OCI-M1 (cell line): ENCODE measurements at places on chromosomes 1 and 21.
A peak's percentile ranks its signal among the peaks of the same experiment; 100 is the strongest.

- DNase-seq: peak; percentile 66
These were observed 205.7 kb upstream of the SAMSN1 start for GRCh38 chr21:14751602-14752344.

DNA sequence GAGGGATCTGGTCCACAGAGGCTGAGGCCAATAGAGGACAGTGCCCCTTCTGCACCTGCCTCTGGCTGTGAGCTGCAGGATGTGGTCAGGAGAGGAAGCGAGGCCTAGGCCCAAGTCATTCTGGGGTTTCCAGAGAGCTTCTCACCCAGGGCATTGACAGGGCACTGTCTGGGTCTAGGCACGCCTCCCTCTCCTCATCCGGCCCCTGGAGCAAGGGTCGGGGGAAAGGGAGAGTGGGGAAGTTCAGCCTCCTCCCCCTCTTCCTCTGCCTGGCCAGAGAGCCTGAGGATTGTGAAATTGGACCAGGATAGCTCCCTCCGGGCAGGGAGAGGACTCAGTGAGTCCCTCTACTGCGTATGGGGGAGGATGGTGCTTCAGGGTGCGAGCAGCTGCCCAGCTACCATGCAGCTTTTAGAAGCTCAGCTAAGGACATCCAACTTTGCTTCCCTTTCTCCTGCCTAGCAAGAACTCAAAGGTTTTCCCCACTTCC lies 6.3 kb upstream of the INAVA start:
- DNase-seq: no peak

- DNase-seq: no peak
These were observed 561.8 kb downstream of the KIF26B start for GRCh38 chr1:245716561-245716960.

DNA sequence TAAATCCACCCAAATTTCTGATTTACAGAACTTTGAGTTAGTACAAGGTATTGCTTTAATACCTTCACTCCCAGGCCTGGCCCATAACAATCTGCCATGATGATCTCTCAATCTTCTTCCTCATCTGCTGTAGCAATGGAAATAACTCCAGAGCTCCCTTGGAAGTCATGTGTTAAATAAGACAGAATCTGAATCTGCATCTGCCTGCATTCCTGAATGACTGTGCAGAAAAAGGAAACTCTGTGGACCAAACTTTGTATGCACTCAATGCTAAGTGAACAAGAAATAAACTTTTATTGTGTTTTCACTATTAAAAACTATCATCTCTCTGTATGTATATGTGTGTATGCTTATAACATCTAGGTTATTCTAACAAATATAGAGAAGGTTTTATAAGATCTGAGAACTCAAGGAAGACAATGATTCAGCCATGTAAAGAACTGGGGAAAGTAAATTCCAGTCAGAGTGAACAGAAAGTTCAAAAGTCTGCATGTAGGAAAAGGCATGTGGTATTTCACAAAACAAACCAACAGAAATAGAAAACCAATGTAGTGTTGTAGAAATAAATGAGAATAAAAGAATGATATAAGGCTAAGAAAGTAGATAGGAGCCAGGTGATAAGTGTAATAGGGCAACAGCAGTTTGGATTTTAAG lies 390.2 kb downstream of the USH2A start:
- no peak for DNase-seq

DNA sequence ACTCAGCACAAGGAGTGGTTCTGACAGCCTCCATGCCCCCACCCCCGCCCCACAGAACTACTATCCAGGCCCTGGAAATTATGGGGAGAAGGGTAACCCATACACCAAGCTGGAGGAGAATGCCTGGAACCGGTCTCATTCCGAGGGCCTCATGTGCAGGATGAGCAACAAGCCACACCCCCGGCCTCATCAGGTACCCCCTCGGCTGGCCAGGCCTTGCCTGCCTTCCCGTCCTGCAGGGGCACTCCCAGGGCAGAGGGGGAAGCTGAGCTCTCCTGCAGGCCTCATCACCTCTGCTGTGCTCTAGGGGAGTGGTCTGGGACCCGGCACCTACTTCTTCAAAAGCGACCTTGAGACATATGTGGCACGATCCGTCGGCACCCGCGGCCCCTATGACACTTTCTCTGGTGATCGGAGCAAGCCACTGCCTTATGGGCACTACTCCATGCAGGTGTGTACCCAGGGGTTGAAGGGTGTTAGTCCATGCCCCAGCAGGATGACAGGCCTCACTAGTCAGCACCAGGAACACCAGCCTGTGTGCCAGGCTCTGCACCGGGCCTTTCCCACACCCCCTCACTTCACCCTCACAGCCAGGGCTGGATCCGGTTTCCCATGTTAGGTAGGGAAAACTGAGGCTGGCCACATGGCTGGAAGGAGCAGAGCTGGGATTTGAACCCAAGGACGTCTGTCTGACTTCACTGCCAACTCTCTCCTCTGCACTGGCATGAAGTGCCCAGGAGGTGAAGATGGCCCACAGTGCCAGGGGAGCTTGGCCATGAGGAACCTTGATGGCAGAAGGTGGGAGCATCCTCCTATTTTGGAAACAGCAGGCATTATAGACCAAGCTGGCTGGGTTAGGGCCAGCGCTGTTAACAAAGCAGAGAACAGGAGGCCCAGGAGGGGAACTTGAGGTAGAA lies 10.9 kb upstream of the TTC22 start:
- DNase-seq: no peak

DNA sequence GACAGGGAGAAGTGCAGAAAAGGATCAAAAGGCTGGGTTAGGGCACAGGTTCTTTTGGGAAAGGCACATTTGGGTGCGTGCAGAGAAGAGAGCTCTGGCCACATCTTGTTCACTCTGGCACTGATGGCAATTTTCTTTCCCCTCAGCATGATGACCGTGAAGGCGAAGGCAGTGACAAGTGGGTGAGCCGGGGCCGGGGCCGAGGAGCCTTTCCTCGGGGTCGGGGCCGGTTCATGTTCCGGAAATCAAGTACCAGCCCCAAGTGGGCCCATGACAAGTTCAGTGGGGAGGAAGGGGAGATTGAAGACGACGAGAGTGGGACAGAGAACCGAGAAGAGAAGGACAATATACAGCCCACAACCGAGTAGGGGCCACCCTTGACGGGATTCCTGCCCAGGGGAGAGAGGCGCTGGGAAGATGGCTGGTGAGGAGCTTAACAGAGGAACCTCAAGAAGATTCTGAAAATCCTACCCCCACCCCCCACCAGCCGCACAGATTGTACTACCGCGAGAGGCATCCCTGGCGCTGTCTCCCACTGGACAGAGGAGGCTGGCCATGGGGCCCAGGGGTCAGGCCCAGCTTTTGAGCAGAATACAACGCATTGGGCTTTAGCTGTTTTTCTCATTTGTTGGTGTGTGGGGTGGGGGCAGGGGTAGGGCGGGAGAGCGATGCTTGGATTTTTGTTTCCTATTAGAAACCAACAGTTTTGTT lies 2.4 kb upstream of the SH3D21 start:
- no peak for DNase-seq

DNA sequence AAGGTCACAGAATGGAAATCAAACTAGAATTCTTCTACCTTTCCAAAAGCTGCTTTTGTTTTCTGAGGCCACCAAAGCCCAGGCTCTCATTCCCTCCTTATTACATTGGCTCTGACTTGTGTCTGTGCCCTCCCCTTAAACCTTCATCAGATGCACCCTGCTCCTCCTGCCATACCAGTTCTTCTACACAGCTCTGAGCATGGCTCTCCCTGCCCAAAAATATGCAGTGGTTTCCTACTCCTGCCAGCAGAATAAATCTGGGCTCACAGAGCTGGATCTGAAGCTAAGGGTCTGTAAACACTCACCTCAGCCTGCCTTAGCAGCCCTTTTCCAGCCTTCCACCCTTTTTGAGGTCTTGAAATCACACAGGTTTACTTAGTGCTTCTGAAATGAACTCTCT lies 55.0 kb downstream of the TTC3 start:
- no peak for DNase-seq

- no peak for DNase-seq
These were observed 1.6 kb upstream of the CTSK start for GRCh38 chr1:150809651-150810050.

GRCh38 chr1:1068517-1069055 lies 5.5 kb downstream of the RNF223 start:
- no peak for DNase-seq

DNA sequence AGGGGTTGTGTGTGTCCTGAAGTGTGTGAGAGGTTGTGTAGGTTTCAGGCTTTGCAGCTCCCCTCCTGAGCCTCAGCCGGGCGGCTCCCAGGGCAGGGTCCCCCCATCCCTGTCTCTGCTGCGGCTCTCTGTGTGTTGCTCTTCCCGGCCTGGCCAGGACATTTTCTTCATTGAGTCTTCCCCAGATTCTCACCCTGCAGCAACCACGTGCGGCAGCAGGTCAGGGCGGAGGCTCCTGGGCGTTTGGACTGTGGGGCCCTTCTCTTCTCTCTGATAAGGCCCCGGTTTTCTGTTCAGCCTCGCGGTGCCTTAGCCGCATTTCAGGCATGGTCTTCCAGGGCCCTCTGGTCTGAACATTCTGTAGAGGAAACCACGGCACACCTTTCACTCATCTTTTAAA lies 1.8 kb upstream of the TCP10L start:
- DNase-seq: no peak

GRCh38 chr1:200230671-200231070 lies 179.2 kb downstream of the ZNF281 start:
- no peak for DNase-seq

DNA sequence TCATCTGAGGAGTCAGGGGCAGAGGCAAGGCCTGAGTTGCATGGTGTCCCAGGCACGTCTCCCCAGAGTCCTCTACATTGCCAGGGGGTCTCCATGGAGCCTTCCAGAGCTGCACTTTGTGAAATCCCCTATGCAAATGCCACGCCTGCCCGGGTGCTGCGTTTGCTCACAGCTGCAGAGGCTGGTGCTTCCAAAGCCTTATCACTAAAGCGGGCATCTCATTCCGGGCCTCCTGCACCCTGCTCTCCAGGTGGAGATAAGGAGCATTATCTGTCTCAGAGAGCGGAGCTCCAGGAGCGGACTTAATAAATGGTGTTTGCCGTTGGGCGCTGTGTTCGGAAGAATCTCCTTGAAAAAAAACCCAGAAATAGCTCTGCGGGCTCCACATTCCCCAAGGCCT lies 25.9 kb upstream of the ACTL8 start:
- no peak for DNase-seq
